ENCODE measurements at places on chromosomes 4 and X.

GRCh38 chrX:109958266-109958665, 44.6 kb upstream of the TMEM164 start:
- DNase-seq = no peak

- peak; percentile 13 for DNase-seq
Observed at GRCh38 chrX:129984111-129984958, 1.9 kb downstream of the BCORL1 start.

DNA sequence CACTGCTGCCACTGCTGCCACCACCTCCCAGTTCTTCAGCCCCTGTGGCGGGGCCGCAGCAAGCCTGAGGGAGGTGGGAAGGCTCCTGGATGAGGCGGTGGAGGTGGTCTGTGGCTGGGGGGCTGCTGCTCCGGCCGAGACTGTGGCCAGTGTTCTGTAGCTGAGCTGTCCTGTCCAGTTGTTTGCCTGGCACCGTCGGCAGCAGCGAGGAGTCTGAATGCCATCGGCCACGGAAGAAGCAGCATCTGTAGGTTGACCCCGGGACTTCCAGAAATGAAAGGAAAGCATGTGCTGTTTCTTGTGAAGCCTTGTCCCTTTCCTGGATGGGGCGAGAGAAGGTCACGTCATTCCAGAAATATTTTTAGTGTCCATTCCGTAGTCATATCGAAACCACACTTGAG, 3.3 kb downstream of the C4orf54 start:
- DNase-seq = no peak

GRCh38 chr4:119678761-119679160, 50.2 kb upstream of the PDE5A start:
- no peak for DNase-seq

DNA sequence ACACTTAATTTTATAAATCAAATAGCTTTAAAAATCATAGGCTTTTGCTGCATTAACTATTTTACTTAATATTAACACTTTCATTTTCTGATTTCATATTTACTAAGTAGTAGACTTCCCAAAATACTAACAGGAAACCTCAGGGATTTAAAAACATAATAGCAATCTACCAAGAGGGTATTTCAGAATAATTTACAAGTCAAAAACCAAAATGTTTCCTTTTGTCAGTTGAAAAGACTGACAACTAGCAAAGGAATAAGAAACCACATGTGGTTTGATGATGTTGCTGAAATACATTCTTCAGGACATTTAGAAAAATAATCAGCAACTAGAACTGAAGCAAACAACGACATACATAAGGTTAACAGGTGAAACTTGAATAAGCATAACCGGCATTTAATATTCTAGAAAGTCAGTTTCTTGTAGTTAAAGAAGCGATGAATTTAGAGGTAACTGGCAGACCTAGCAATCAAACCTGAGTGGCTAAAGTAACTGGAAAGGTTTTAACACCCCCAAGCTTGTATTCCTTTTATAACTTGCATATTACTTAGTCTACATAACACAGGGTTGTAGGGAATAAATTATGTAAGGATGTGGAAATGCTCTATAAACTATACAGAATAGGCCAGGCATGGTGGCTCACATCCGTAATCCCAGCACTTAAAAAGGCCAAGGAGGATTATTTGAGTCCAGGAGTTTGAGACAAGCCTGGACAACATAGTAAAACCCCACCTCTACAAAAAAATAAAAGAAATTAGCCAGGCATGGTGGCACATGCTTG, 40.0 kb downstream of the DHX15 start:
- DNase-seq = no peak

DNA sequence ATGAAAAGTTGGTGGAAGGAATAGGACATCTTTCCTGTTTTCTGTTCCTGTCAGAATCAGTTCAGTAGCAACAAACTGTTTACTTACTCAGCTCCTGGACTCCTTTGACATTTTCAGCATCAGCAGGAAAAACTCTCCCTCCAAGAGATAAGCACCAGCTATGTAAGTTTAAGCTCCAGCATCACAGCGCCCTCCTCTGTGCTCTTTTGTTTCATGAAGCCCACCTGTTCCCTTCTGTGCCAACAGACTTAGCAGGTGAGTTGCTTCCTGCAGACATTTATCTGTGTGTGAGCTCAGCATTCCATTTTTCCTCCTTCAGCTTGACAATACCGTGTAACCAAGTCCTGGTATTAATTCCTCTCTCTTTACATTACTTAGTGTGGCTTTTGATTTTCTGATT, 644.1 kb upstream of the AGA start:
- DNase-seq = no peak

DNA sequence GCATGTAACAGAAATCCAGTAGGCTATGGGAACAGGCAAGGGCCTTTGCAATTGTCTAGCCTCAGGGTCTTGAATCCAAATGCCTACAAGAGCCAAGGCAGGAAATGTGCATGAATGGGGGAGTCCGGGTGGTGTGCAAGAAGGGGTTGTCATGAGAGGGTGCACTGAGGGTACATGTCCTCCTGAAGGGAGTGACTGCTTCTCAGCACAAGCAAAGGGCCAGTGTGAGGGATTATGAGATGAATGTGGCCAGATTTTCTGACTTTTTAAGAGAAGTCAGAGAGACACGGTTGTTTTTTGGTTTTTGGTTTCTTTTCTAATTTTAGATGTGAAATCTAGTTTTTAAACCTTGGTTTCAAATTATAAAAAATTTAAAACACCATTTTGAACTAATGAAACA, 76.5 kb upstream of the LSM6 start:
- DNase-seq = no peak

- DNase-seq = no peak
Observed at GRCh38 chr4:102705391-102705935, 55.3 kb downstream of the MANBA start.

DNA sequence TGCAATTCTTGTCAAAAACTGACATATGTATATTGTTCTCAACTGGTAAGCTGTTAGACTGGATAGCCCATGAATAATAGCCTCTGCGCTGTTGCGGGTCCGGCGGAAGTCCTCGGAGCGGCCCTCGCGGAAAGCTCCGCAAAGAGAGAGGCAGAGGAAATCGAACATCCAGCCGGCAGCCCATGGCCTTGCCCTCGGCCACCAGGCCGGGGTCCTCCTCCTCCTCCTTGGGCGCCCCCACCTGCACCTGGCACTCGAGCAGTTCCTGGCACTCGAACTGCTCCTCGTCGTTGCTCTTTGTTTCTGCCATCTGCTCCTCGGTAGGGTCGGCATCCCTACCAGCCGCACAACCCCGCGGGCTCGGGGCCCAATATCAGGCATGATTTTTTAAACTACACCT, 1176.3 kb downstream of the PCDH18 start:
- DNase-seq = no peak

DNA sequence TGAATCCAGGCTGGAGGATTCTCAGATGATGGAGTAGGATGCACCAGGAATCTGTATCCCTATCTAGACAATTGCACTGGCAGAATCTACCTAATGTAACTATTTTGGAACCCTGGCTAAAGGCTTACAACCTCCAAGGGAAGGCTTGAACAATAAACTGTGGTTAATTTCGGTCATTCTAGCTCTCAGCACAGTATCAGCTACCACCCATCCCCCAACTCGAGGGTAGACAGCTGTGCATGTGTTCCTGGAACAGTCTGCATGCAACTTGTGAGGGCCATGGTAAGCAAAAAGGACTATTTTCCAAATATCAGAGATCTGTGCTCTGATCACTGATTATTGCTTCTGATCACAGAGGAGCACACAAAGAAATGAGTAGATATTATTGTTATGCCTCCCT, 34.0 kb downstream of the ELF2 start:
- DNase-seq = no peak

- no peak for DNase-seq
Observed at GRCh38 chrX:20857746-20858145, 516.5 kb upstream of the CNKSR2 start.

DNA sequence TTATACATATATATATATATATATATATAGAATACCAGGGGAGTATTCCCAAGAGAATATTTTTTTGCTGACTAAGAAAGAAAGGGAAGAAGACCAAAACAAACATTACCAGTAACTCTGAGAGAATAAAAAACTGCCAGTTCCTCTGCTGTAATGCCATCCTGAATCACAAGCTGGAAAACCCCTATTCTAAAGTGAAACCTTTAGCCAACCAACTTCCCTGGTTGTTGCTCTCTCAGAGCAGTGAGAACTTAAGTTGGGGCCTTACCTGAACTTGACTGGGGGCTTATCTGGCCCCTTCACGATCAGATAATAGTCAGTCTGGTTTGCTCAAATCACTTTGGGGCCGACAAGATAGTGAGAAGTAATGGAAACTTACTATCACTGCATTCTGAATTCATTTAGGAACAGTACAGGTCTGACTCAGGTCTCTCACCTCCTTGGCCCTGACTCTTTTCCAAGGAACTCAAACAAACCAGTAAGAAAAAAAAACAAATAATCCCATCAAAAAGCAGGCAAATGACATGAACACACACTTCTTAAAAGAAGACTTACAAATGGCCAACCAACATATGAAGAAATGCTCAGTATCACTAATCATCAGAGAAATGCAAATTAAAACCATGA, 62.5 kb downstream of the CD40LG start:
- DNase-seq = no peak

DNA sequence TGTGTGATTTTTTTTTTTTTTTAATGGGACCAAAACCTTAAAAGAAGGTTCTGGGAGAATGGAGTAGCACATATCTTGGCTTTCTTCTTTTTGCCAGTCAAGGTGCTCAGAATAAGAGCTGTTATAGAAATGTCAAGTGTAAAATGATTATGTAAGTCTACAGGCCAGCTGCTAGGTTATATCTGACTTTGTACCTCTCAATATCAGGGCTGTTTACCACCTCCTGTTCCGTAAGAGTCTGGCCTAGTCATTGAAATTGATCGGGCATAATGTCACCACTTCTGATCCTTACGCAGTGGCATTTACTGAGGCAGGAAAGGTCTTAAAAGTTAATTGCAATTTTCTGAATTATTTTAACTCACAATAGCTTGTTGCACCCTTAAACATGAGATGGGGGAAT, 41.1 kb downstream of the LIMCH1 start:
- peak; percentile 31 for DNase-seq

GRCh38 chrX:28550331-28550872, 36.8 kb upstream of the IL1RAPL1 start:
- DNase-seq = no peak

DNA sequence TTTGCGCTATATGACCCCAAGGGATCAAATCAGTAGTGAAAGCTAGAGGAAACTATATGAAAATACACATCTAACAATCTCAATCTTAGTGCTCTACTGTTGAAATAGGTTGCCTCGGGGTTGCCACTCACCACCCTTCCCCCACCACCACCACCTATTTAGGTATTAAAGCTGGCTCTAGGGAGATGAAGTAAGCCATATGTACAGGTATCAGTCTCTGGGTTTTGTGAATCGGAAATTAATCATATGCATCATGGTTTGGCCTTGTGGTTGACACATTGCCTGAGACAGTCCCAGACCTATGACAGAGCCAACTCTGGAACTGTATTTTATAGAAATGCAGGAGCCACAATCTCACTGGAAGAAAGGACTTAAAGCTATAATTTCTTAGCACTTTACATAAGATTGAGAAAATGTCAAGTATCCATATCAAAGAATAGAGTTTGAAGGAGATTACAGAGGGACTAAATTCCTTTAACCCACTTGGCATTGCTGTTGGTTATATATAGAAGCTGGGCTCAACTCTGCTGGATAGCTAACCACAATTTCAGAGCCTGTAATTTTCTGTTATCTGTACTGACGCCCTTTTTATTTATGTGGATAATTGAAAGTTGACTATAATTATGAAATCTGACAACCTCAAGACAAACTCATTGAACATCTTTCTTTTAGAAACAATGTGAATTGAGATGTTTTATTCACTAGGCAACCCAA, 26.7 kb upstream of the BMP2K start:
- DNase-seq = no peak
